ENCODE measurements at places on chromosomes 16 and 17.

GRCh38 chr16:88815901-88816589 lies 4.3 kb upstream of the APRT start:
- DNase-seq = peak; percentile 30

DNA sequence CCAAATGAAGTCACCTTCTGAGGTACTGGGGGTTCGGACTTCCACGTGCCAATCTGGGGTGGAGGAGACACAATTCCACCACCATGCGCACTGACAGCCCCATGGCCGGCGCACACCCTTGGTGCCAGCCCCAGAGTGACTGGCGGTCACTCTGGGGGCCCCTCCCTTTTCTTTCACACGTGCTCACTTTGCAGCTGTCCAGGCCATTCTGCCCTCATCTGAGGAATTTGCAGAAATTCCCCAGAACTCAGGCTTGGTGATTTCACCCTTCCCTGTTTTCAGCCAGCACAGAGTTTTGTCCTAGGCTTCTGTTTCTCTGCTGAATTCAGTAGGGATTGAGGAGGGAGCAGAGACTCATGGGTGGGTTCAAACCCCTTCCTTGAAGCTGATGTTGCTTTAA lies 54.8 kb downstream of the CDRT4 start:
- no peak for DNase-seq

GRCh38 chr17:77843896-77844295 lies 114.6 kb upstream of the TNRC6C start:
- DNase-seq = no peak

DNA sequence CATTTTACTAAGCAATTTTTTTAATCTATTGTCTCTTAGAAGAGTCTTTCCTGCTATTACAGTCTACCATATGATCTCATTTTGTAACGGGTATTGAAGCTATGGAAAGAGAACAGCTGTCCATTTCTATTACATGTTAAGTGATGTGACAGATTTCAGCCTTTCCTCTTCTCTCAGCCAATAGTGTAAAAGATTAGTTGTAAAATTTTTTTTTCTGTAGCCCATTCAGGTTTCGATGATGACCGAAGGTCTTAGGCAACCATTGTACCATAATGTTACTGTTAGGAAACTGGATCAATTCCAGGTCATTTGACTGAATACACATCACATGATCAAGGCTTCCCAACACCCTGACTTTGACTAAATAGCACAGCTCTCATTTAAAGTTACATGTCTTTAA lies 147.6 kb upstream of the HLF start:
- no peak for DNase-seq

GRCh38 chr17:49197346-49197998 lies 12.9 kb downstream of the GNGT2 start:
- no peak for DNase-seq

GRCh38 chr17:63455417-63455816 lies 9.3 kb upstream of the CYB561 start:
- no peak for DNase-seq

GRCh38 chr16:81973737-81974136 lies 37.5 kb downstream of the SDR42E1 start:
- DNase-seq = no peak

GRCh38 chr16:12659871-12660270 lies 143.8 kb downstream of the CPPED1 start:
- no peak for DNase-seq

GRCh38 chr17:42016411-42016831 lies 818 bp downstream of the DNAJC7 start:
- DNase-seq = no peak

DNA sequence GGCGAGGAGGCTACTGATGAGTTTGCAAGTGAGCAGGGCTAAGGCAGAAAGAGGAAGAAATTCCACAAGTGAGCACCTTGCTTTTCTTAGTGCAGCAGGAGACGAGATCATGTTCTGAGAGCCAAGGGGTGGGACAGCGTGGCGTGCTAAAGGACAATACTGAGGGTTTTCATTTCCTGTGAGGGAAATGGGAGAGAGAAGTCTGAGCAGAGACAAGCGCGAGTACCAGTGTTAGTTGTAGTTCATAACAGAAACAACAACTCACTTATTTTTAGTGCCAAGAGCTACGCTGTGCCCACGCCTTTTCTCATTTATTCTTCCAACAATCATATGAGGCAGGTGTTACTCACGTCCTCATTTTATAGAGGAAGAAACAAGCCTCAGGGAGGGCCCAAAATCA lies 2.3 kb downstream of the SPACA3 start:
- DNase-seq = no peak

- DNase-seq = no peak
These were observed 62.7 kb downstream of the GAS7 start for GRCh38 chr17:10135539-10136257.

DNA sequence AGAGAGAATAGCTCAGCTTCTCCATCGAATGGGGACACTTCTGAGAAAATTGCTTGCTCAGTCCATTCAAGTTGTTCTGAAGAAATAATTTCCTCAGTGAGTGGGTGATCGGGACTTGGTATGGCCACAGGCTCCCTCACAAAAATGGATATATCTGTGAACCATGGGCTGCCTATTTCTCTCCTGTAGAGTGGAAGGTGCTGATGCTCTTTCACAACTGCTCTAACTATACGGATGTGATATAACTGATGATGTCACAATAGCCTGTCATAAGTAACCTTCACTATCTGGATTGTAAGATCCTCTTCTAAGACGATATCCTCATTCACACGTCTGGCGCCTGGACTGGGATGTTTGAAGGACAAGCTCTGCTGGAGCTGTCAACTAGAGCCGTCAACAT lies 4.7 kb upstream of the CCL18 start:
- DNase-seq = no peak

DNA sequence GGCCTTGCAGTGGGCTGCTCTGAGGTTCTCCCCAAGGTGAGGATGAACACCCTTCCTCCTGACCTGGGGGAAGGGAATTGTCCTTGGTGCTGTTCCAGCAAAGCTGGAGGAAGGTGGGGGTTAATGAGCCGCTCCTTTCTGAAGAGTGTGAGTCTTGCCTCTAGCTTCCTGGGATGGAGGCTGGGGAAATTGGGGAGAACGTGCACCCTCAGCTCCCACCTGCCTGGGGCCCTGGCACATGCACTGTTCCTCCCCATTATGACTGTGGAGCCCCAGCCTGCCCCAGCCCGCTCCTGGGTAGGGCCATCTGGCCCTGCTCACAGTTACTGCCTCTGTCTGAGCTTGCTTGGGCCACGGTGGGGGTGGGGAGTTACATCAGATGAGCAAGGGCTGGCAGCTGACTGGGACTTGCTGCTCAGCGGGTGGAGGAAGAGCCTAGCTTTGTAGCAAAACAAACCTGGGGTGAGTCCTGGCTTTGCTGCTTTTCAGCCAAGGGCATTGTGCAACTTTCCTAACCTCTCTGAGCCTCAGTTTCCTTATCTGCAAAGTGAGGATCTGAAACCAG lies 11.1 kb downstream of the TNS4 start:
- no peak for DNase-seq

- DNase-seq = no peak
These were observed 82.1 kb downstream of the TIMM22 start for GRCh38 chr17:1078831-1079561.

DNA sequence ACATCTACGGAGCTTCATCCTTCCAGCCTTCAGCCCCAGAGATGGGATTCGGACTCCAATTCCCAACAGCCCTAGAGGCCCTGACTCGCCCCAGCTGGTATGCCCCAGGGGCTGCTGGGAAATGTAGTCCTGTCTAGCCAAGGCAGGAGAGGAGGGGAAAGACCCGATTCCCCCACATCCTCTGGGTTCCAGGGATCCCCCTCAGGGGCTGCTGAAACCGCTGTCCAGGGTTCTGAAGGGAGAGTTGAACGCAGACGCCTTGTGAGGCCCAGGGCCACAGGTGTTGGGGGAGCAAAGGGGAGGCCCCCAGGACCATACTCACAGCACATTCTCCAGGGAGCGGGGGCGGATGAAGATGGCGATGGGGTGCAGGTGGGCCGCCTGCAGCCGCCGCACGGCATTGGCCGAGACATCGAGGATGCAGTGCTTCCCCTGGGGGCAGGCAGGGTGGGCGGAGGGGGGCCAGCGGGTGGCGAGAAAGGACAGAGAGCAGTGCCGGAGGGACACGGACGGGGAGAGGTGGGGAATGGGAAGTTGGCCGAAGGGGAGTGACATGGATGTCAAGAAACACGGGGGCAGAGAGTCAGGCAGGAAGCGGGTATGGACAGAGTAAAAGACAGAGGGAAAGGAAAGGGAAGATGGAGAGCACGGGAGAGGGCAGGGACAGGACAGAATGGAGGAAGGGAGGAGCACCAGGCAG lies 12.6 kb upstream of the ASGR1 start:
- DNase-seq = no peak

DNA sequence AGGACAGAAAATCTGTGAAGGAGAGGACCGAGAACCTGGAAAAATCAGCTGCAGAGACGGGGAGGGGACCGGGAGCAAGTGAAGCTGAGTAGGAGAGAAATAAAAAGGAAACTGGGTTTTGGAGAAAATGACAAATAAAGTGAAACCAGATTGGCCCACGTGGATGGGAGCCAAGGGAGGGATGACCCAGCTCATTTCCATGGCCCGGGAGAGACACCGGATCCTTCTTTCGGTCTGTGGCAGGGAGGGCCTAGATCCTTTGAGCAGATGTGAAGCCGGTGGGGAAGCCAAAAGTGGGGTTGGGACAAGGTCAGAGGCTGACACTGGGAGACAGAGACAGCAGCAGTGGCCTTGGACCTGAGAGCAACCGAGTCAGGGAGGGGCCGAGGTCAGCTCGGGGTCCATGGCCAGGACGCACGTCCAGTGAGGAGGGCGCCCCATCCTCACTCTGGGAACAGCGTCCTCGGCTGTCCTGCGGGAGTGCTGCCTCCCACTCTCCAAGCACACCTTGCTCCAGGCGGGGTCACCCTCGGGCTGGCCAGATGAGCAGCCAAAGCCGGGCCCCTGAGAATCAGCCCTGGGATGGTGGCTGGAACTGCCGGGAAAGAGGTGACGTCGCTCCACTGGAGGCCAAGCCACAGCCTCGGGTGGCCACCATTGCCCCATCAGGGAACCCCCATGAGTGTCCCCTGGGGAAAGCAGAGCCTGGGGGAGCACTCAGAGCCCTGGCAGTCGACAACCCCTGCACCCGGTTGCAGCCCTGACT lies 50.8 kb upstream of the CDR2 start:
- no peak for DNase-seq

GRCh38 chr17:36602924-36603384 lies 1.6 kb downstream of the MRM1 start:
- DNase-seq = peak; percentile 54
